Activated CD8-positive, alpha-beta memory T cell treated with anti-CD3 and anti-CD28 coated beads for 24 hours (primary cell): ENCODE measurements at places on chromosomes 2 and 18.

- no peak for DNase-seq
Measured at GRCh38 chr2:143087033-143087432, 42.2 kb upstream of the ARHGAP15 start.

DNA sequence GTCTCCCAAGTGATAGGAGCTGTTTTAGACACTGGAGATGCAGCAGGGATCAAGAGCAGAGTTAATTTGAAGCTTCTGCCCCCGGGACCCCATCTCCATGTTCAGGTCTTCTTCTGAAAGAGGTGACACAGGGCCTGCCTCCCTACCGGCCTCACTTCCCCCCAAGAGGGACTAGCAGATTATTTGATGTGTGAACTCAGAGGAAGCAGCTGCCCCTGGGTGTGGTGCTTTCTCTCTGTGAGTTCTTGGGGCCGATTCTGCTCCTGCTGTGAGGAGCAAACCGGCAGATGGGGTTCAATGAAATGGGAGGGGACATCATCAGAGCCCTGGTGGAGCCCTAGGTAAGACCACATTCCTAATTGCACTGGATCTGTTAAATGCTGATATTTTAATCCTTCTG lies 193.4 kb downstream of the FBXO15 start:
- DNase-seq = no peak

DNA sequence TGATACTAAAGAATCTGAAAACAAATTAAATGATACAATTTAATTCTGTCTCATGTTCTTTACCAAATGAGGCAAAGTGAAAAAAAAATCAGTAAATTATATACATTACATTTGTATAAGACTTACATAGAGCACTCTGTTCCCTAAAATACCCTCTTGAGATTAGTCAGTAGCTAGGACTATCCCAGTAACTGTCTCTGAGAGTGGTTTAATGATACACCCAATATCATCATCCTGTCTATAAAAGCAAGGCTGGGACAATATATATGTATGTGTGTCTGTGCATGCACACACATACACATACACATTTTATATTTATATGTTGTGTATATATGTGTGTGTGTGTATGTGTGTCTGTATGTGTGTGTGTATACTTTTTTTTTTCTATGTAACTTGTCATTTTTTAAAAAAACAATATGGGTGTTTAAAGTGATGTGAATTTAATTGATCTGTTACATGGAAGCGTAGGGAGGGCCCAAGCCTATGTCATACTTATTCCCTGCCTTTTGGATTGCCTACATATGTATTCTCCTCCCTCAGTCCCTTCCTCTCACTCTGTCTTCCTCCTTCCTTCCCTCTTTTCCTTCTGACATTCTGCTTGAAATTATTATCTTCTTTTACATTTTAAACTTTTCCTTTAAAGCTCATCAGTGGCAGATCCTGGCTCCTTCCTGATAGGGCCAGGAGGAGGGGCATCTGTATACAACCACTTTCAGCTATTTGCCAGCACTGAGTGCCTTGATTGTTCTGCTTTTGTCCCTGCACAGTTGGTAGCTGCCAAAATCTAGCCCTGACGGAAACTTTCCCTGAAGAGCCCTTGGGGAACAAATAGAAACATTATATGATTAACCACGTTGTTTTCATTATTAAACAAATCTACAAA lies 6.8 kb downstream of the ASXL3 start:
- no peak for DNase-seq

DNA sequence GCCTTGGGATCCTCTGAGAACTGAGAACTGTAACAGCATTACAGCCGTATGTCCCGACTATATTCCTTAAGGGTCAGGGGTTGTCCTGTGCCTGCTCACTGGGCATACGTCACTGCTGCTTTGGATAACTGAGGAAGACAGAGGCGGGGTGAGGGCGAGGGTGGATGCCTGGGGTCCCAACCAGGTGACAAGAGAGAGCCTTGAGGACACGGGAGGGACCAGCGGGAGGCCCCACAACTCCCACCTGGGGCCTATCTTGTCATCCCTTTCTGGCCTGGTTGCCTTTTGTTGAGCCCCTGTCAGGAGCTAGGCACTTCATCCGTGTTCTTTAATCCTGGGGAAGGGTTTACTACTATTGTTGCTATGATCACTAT lies 28.8 kb downstream of the INPP5D start:
- DNase-seq = no peak

DNA sequence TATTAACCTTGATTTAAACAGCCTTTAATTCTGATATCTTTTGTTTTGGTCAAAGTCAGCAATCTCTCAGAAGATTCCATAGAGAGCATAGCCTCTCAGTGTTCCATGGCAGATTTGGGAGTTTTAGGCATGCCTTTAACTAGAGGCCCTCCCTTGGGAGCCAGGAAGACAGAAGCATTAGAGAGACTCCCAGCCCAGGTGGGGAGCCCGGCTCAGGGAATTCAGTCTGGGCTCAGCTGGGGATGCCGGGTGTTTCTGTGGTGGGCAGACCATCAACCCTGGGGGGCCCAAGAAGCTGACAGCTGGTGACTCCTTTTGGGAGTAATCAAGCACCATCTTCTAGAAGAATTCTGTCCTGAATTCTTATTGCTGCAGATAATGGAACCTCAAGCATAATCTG lies 99.7 kb upstream of the CELF4 start:
- no peak for DNase-seq

DNA sequence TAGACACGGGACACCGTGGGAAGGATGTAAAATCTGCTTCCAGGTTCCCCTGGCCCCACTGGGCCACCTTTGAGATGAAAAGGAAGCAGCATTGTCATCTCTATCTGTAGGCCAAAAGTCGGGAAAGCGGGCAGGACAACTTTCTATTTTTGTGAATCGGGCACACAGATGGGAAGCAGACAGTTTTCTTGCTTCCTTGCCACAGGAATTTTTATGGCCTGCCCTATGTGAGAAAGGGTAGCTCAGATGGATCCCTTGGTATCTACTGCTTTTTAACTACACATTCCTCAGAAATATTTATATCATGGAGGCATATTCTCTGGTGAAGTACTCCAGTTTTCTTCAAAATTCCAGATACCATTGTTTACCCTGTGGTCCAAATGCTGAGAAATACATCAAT lies 735.5 kb downstream of the CBLN2 start:
- no peak for DNase-seq

GRCh38 chr2:60476206-60476954 lies 77.1 kb downstream of the BCL11A start:
- DNase-seq = no peak

GRCh38 chr2:240887631-240888030 lies 8.3 kb downstream of the MAB21L4 start:
- DNase-seq = no peak

DNA sequence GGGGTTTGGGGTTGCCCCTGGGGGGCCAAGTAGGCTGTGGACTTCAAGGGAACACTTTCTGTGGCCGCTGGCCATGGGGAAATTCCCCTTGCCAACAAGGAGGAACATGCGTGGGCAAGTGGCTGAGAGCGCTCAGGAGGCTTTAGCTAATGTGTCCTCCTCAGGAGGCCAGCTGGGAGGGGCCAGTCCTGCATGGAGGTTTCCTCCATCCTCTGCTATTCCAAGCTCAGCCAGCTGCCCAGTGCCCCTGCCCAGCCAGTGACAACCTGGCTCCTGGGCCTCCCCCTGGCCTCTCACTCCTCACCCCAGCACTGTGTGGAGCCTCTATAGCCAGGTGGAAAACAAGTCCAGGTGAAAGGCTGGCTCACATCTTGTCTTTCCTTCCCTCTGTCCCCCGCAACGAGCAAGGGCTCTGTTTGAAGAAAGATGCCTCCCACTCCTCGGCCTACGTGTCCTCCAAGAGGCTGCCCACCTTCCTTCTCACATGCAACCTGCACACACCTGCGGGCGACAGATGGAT lies 64.4 kb upstream of the DAPL1 start:
- DNase-seq = no peak

- no peak for DNase-seq
Measured at GRCh38 chr2:239921843-239922242, 103.3 kb downstream of the NDUFA10 start.

DNA sequence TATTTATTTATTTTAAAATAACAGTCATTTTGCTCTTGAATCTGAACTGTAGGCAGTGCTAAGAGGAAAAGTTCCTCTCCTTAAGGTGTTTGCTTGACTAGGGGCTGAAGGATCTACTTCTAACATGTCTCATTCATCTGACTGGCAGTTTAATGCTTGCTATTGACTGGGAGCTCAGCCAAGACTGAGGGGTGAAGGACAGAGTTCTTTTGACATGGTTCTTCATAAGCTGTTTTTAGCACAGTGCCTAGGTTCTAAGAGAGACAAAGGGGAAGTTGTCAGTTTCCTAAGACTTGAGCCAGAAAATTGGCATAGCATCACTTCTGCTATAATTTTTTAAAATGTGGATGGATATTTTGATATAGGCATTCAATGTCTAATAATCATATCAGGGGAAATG lies 73.0 kb downstream of the COMMD1 start:
- no peak for DNase-seq

DNA sequence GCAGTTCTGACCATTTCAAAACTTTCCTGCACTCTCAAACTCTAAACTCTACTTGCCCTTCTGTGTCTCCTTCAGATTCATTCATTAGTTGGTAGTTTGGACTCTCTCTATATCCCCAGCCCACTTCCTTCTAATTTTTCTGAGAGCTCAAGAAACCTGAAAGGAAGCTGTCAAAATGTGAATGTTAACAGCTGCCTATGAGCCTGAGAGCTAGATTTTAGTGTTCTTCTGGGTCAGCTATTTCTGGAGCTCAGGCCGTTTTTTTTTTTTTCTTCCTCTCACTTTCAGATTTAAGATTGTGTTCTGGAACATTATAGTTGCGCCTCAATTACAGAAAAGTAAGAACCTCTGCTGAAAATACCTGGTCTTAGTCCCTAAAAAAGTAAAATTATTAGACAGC lies 73.1 kb downstream of the RTN4 start:
- DNase-seq = no peak

DNA sequence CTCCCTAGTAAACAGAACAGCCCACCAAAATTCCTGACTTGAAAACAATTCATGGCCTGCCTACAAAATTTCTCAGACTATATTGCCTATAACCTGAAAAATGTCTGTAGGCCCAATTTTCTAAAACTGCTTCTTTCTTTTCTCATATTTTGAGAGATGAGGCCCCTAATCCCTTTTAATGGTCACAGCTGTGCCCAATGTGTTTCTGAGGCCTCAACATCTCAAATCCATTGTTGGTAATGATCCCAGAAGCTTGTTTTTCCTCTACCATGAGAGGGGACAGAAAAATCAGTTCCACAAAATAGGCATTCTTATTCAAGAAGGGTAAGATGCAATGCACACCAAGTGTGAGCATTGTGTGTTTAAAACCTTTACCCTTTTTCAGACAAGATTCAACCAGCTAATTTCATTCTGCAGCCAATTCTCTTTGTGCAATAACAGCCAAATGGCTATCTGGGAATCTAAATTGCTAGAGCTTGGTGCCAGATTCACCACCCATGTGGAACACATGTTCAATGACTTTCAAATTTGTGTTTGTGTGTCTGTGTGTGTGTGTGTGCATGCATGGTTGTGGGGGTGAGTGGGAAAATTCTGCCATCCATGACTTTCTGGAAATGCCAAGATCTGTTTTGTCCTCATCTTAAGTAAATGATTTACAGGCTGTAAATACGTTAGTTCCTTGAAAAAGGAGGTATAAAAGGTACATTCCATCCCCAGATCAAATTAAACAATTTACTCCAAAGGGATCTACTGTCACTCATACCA lies 319.5 kb downstream of the TNS1 start:
- DNase-seq = no peak

GRCh38 chr18:25799231-25799630 lies 291.2 kb downstream of the SS18 start:
- DNase-seq = no peak

- DNase-seq = no peak
Measured at GRCh38 chr2:102508863-102509262, 35.8 kb downstream of the SLC9A4 start.
